ENCODE measurements at places on chromosomes 3 and 15.

- DNase-seq = no peak
Measured at GRCh38 chr3:185582236-185582635, 3.9 kb upstream of the SENP2 start.

DNA sequence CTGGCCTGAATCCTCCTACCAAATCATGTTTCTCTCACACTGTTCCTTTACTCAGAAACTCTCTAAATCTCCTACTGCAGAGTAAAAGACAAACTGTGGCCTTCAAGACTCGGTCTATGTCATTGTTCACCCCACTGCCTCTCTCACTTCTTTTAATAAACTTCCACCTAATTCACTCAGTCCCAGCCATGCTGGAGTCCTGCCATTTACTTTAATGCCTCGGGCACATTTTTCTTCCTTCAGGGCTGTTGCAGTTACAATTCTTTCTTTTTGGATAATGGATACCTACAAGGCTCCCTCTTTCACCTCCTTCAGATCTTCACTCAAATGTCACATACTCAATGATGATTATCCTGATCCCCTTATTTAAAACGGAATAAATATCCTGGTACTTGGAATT lies 955.6 kb downstream of the ROBO1 start:
- DNase-seq = no peak

GRCh38 chr3:5212628-5213573 lies 25.4 kb downstream of the EDEM1 start:
- DNase-seq = peak; percentile 64

DNA sequence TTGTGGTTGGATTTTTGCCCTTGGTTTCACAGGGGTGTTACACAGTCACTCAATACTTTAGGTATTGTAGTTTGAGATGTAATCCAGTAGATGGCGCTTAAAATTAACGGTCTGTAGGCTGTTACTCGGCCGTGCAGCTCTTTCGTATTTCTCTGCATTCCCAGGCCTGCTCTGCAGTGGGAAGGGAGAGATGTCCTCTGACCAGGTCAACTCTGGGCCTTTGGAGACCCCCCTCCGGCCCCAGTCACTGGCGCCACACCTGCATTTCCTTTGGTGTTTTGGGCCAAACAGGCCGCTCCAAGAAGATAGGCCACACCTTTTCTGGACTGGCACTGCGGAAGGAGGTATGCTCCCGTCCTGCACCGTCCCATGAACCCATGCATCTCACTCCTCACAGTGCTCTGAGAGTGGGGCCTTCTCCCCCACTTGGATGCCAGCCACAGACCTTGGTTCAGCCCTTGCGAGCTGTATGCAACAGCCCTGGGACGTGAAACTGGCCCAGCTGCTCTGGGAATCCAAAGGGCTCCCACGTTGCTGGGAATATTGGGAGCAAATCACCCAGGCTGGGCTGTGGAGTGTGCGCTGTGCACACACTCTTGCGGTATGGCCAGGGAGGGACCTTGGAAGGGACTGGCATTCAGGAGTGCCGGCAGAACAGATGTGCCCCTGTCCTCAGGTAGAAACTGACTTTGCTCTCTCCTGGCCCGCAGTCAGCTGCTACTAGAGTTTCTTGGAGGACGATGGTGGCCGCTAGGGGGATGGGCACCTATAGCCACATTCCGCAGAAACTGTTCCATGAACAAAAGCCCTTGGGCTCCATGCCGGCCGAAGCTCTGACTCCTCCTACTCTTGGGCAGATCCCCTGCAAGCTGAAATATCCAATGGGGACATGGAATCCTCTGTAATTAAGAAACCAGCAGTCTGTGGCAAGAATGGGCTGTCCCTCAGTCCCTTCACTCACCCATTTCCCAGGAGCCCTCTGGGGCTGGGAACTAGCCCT lies 410.5 kb upstream of the CADM2 start:
- DNase-seq = peak; percentile 47

DNA sequence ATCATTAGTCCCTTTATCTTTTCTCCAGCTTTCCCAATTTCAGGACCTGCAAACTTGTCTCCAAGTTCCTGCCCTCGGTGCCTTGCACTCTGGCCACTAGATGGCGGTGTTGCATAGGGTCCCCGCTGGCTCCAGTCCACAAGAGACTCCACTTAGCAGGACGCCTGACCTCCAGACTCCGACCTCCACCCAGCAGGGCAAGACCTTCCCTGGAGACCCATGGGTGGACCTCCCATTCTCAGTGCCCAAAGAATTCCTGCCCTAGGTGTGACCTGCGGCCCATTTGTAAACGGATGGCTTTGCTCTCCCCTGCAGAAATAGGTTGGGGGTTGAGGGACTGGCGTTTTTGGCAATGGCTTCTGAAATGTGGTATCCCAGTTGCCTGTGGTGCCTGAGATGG lies 82.6 kb downstream of the LSM3 start:
- DNase-seq = peak; percentile 82

DNA sequence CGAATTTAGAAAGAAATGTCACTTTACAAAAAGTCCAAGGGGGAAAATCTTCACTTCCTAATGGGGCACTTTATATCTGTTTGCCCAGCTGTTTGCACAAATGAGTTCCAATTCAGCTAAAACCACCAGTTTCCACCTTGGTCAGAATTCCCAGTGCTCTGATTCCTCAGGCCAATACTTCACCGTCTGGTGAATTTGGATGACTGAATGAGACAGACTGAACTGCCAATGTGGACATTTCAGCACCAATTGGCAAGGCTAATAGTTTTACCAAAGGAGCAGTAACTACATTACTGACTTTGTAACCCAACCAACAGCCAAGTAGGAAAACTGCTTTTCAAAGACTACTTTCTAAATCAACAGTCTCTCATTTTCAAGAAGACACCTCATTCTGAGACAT lies 51.8 kb downstream of the ABI3BP start:
- peak; percentile 8 for DNase-seq

DNA sequence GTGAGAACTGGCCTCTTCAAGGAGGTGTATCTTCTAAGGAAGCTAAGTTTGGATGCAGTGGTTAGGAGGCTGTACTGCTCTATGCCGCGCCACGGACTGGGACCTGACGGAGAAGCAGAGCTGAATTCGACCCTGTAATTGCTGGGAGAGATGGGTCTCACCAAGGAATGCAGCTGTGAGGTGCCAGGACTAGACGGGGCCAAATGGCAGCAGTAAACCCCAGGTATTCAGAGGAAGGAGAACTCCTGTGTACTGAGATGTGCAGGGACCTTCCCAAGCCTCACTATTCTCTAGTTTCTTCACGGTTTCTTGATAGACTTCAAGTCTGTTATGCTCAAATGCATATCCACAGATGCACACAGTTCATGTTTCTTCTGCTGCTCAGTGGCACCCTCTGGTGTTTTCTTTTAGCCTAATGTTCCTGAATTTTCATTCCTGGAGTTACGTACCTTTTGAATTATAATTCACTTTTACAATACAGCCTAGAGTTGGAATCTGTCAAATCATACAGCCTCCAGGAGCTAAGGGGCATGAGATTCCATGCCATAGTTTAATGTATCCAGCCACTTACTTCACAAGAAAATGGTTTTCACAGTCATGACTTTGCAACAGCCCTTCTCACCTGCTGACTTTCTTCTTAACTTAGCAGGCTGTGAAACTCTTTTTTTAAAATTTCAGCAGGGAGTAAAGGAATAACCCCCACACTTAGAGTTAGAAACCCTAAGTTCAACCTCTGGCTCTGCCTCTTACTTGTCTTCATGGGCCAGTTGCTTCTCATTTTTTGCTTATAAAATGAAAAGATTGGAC lies 61.8 kb downstream of the GLDN start:
- peak; percentile 50 for DNase-seq

GRCh38 chr3:151412989-151413388 lies 28.4 kb upstream of the P2RY12 start:
- DNase-seq = peak; percentile 19

DNA sequence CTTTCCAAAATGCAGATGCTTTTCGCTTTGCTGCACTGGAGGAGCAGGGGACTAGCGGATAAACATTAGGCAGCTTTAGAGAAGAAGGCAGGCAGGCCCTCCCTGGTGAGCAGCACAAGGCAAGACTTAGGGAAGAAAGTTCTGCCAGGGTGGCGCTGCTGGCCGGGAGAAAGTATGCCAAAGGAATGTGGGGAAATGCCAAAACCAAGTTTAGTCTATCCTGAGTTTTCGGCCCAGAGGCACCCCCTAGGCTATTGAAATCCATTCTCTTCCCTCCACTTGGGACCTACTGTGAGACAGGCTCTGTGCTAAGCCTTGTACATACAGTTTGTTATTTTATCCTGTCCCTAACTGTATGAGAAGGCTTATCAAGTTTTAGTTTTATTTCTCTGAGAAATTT lies 9.2 kb downstream of the SHC4 start:
- no peak for DNase-seq

GRCh38 chr3:190673148-190673547 lies 159.3 kb downstream of the IL1RAP start:
- DNase-seq = no peak

DNA sequence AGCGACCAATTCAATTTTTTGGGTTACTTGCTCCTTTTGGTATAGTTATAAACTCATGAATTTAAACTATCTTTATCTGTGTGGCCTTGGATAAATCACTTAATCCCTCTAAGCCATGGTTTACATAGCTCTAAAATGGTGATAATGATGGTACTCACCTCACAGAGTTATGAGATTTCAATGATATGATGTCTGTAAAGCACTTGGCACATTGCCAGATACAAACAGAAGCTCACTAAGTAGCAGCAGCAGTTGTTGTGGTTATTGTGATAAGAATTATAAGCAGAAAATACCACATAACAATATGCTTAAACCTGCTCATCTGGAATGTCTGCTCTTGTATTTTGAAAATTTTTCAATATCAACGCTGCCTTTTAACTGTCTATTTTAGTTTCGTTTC lies 185.1 kb upstream of the SNTN start:
- no peak for DNase-seq

Measured in epithelial cell of esophagus (primary cell).